NCI-H1417 treated with DMSO at 0.1 percent for 48 hours (cell line): ENCODE measurements at places on chromosomes 16 and 17.

- no peak for DNase-seq
These were observed 25.6 kb downstream of the TPSG1 start for GRCh38 chr16:1199347-1200013.

DNA sequence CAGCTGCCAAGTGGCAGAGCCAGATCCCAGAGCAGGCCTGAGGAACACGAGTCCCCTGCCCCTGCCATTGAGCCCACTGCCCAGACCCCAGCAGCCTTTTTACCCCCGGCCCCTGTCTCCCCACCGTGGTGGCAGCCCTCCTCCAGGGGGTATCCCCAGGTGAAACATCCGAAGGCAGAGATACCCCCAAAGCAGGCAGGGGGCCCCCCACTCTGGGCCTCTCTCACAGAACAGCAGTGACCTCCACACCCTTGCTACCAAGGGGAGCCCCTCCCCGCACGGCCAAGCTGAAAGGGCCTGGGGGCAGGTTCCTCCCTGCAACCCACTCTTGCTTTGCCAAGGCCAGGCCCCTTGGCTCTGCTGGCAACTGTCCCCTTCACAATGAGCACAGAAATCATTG lies 142.2 kb downstream of the ENGASE start:
- no peak for DNase-seq

DNA sequence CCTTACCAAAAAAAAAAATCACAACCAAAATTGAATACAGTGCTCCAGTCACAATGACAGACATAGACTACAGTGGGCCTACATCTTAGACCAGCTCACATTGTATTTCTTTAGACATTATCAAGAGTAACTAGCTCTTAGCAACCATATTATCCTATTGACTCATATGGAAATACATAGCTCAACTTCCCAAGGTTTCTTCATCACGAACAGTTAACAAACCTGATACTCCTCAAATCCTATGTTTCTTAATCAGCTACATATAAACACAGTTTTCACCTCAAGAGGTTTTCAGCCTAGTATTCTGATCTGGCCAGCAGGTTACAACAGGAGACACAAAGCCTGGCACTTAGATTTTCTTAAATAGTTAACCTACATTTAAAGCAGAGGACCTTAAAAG lies 29.7 kb downstream of the CMC2 start:
- no peak for DNase-seq

- DNase-seq = no peak
These were observed 1144.4 kb upstream of the GOT2 start for GRCh38 chr16:59878479-59878878.

GRCh38 chr17:20072692-20072992 lies 63.5 kb downstream of the SPECC1 start:
- no peak for DNase-seq

- DNase-seq = no peak
These were observed 198.9 kb downstream of the ZFHX3 start for GRCh38 chr16:72848759-72849664.

- no peak for DNase-seq
These were observed 92.9 kb downstream of the C16orf78 start for GRCh38 chr16:49466529-49466831.

DNA sequence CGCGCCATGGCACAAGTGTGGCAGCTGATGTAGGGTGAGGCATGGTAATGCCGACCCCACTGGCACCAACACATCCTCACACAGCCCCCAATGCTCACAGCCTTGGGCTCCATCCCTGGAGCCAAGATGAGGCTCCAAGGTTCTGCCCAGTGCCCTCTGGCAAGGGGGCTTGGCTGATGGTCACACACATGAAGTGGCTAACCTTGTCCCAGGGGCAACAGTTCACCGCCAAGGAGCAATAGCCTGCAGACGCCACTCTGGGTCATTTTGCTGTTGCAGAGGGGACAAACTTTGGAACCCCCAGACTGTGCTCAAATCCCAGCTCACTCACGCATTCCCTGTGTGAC lies 26.8 kb downstream of the TNFRSF13B start:
- no peak for DNase-seq

DNA sequence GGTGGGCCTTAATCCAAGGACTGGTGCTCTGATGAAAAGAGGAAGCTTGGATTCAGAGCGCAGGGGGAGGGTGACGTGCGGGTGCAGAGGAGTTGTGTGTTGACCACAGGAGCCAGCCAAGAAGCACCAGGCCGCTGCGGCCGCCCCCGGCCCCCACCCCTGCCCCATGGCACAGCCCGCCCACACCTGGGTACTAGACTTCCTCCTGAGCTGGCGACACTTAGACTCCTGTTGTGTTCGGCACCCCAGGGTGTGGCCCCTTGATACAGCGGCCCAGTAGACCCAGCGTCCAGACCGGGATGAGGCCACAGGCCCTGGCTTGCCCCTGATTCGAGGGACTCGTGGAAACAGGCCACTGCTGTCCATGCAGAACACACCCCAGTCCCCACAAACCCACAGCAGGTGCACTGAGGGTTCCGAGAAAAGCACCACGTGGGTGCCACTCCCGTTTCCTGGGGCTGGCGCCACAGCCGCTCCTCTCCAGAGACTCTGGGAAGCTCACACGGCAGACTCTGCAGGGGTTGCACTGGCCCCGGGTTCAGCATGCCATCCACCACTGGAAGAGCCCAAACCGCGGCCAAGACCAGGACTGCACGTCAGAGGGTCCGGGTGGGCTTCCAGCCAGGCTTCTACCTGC lies 5.7 kb upstream of the SNAI3 start:
- DNase-seq = no peak

- DNase-seq = no peak
These were observed 91.8 kb upstream of the TMEM132E start for GRCh38 chr17:34487626-34488025.

DNA sequence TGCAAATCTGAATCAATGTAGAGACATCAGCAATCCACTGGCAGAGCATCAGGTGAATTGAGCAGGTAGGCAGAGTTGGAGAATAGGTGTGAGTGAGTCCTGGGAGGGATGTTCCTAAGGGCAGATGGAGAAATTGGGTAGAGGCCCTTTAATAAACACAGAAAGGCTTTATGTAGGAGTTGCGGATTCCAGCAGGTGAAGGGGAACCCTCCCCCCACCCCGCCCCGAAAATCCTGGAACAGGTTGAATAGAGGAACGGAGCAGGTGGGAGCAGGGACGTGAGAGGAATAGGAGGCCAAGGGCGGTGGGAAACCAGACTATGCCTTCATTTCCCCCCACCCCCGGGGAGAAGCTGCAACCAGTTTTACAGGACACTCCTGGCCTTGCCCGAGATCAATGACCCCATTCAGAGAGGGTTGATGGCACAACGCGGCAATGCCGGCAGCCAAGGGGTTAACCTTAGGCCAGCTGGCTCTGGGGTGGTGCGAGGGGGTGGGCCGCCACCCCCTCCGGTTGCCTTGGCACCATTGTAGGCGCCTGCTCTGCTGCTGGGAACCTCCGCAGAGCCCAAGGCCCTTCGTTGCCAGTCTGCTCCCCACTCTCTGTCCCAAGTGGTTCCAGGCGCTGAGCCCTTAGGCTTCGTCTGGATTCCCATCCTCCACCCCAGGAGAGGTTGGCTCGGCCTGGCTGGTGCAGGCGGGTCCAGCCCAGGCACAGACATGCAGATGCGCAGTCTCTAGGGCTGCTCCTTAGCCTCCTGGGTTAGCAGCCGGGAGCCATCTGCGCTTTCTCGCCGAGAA lies 814 bp upstream of the RUNDC3A start:
- no peak for DNase-seq

DNA sequence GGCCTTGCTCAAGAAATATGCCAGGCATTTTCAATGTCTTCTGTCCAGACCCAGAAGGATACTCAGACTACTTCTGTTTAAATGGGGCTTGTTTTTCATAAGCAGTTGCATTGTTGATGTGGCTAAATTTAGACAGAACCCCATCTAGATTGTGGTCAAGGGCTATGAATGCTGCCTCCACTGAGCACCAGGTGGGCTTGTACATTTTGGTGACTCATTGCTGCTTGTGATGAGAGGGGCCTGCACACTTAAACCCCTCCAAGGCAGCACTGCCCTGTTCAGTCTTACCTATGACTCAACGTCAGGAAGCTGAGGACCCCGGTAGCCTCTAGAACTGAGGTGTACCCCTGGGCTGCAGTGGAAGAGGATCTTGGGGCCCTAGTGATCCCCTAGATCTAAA lies 144.0 kb downstream of the PRKCA start:
- DNase-seq = no peak
